Sigmoid colon (tissue), 7 donors: ENCODE measurements at places on chromosomes 7 and 10.

- DNase-seq = no peak
These were observed 49.0 kb upstream of the ZRANB1 start for GRCh38 chr10:124892905-124893304.

DNA sequence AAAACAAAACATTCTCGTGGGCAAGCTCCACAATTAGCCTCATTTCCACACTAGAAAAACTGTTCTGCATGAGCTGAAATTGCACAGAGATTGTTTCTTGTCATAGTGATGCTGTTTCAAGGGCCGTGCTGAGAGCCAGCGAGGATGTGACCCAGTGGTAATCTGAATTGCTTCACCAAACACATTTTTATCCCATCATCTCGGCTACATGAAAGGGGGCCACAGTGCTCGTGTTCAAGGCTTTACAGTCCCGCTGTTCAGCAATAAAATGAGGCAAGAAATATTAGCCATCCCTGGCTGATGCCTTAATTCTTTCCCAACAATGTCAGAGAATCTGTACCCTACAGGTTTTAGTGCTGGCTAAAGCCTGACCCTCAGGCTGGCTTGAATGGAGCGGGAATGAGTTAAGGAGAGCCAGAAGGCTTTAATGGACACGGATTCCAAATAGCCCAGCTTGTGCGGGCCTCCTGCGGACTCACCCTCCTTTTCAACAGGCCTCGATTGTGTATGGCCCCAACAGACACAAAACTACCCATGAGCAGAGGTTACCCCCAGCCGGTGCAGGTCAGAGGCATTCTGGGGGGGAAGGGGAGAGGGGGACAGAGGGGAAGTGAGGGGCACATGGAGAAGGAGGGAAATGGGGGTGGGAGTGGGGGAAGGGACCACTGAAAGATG, 2.0 kb upstream of the GDF10 start:
- peak; percentile 40 for DNase-seq

- DNase-seq = peak; percentile 49
These were observed 252.5 kb downstream of the RPS24 start for GRCh38 chr10:78286186-78286585.

- no peak for DNase-seq
These were observed 137.2 kb upstream of the IGFBP3 start for GRCh38 chr7:46058086-46058823.

- no peak for DNase-seq
These were observed 75.9 kb downstream of the HIPK2 start for GRCh38 chr7:139701908-139702307.

DNA sequence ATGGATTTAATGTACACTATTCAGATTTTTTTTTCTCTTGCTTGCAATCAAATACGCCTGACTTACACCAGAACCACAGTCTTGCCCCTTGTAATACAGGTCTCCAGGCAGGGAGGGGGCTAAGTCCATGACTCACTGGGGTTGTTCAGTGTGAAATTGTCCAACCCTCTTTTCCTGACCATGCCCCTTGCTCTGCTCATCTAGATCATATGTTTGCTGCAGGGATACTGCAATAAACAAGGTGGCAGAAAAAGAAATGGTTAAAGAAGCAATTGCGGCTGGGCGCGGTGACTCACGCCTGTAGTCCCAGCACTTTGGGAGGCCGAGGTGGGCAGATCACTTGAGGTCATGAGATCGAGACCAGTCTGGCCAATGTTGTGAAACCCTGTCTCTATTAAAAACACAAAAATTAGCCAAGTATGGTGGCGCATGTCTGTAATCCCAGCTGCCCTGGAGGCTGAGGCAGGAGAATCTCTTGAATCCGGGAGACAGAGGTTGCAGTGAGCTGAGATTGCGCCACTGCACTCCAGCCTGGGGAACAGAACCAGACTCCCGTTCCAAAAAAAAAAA, 85.5 kb downstream of the TMEM130 start:
- no peak for DNase-seq

- no peak for DNase-seq
These were observed 72.9 kb upstream of the ZNF804B start for GRCh38 chr7:88686468-88687229.

DNA sequence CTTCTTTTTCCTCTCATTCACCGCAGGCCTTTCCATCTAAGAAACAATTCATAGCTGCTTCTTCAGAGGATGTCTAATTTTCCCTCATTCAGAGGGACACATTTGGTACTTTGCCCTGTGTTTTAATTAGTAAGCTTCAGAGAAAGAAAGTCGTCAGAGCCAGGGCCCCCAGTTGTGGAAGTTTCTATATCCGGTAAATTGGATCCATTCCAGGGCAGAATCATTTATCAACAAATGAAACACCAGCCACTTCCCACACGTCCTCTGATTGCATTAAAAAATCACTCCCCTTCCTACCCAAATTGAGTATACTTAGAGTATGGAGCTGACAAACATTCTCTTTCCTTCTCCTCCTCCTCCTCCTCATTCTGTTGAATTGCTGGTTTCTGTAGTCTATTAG, 205.8 kb upstream of the HDAC9 start:
- DNase-seq = no peak

- no peak for DNase-seq
These were observed 98.7 kb downstream of the AUTS2 start for GRCh38 chr7:69696686-69697685.
